ENCODE measurements at places on chromosomes 13 and 19.

DNA sequence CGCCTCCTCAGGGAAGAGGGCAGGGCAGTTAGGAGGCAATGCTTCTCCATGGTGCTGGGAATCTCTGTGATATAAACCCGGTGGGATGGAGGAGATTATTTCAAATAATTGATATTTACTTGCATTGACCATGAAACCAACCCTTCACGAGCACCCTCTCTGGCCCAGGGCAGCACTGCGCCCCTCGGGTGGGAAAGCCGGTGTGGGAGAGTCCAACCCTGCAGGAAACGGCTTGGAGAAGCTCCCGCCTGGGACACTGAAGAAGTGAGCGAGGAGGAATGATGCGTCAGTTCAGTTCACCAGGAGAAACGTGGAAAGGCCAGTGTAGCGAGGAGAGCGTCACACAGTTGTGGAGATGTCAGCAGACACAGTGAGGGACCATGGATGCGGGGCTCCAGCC, 99.9 kb downstream of the COL4A2 start:
- DNase-seq = no peak

DNA sequence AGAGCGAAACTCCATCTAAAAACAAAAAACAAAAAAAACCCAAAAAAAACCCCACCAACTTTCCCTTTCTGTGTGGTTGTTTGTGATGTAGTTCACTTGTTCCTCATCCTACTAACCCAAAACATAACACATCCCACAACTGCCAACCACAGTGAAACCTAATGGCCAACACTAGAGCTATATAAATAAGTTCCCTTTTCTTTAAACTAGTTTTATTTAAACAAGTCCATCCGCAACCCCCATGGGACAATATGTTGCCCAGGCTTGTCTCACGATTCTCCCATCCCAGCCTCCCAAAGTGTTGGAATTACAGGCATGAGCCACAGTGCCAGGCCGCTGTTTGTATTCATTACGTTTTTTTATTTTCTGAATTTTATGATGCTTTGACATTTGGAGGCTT, 71.2 kb upstream of the ADGRE5 start:
- no peak for DNase-seq

DNA sequence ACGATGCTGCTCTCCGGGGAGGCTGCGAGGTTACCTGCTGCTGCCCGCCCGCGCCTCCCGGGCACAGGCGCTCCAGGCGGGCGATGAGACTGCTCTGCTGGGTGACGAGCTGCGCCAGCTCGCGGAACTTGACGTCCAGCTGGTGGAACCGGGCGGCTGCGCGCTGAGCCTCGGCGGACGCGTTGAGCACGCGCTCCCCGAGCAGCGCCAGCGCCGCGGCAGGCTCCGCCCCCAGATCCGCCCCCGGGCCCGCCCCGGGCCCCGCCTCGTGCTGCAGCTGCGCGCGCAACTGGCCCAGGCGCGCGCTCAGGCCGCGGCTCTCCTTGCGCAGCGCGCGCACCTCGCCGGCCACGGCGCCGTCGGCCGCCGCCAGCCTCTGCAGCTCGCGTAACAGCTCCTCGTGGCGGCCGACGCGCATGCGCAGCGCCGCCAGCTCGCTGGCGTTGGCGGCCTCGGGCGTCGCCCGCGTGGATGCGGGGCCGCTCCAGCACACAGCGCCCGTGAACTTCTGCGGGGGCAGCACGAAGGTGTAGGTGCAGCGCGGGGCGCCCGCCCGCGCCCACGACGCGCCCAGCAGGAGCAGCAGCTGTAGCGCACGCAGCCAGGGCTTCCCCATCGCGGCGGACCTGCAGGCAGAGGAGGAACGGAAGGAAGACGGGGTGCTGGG, 6.4 kb downstream of the ANGPTL6 start:
- DNase-seq = peak; percentile 76

GRCh38 chr13:79810669-79811068, 329.7 kb downstream of the NDFIP2 start:
- DNase-seq = peak; percentile 80

DNA sequence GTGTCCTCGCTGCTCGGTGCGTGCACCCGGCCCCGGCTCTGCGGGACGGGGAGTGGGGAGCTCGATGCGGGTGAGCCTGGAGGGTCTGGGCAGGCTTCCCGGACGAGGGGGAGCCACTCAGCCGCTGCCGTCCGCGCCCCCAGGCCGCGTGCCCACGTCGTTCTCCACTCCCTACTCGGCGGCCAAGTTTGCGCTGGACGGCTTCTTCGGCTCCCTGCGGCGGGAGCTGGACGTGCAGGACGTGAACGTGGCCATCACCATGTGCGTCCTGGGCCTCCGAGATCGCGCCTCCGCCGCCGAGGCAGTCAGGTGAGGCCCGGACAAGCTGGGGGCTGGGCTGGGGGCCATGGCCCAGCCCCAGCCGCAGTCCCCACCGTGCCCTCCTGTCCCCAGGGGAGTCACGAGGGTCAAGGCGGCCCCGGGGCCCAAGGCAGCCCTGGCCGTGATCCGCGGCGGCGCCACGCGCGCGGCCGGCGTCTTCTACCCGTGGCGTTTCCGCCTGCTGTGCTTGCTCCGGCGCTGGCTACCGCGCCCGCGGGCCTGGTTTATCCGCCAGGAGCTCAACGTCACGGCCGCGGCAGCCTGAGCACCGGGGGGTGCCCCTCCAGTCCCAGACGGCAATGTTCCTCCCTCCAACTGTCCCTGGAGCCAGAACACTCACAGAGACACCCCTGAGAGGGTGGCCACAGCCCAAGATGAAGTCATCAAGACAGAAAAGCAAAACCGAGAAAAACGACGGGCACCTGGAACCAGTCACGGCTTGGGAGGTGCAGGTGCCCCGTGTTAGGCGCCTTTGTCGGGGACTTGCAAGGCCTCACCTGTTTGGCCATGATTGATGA, 2.5 kb upstream of the RPL36 start:
- no peak for DNase-seq

- peak; percentile 15 for DNase-seq
Observed at GRCh38 chr19:18194554-18195238, 1.7 kb downstream of the MPV17L2 start.
